ENCODE measurements at places on chromosomes 16 and 17.
A peak's percentile ranks its signal among the peaks of the same experiment; 100 is the strongest.

DNA sequence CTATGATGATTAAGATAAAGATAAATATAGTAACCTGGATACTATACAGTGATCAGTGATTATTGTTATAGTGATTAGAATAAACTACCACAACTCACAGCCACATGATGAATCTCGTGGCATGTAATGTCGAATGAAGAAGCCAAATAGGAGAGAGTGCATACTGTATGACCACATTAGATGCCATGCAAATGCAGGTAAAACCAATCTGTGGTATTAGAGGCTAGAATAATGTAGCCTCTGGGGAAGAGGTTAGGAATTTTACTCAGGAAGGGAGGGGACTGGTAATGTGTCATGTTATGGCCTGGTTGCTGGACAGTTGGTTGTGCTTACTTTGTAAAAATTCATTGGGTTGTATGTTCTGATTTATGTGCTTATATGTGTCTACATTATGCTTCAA, 402.7 kb downstream of the CDH13 start:
- H3K27ac ChIP-seq, result no peak overlapping the region
- no peak for DNase-seq
- H3K27me3 ChIP-seq, result no peaks in the 10 kb centered on the region
- no peaks in the 10 kb centered on the region for H3K36me3 ChIP-seq

- H3K4me1 ChIP-seq, result no peaks in the 10 kb centered on the region
- no peaks in the 10 kb centered on the region for H3K36me3 ChIP-seq
- no peaks in the 10 kb centered on the region for H3K27me3 ChIP-seq
- H3K27ac ChIP-seq, result no peak overlapping the region
These were observed 22.1 kb downstream of the PMFBP1 start for GRCh38 chr16:72149676-72150464.

- no peaks in the 10 kb centered on the region for H3K4me1 ChIP-seq
- H3K27me3 ChIP-seq, result no peaks in the 10 kb centered on the region
- H3K27ac ChIP-seq, result no peak overlapping the region
- no peaks in the 10 kb centered on the region for H3K36me3 ChIP-seq
- no peak for DNase-seq
- no peak overlapping the region for H3K4me3 ChIP-seq
These were observed 134.4 kb downstream of the SPACA3 start for GRCh38 chr17:33126086-33126485.

- no peaks in the 10 kb centered on the region for H3K36me3 ChIP-seq
- no peaks in the 10 kb centered on the region for H3K27me3 ChIP-seq
- no peak for DNase-seq
- no peaks in the 10 kb centered on the region for H3K4me1 ChIP-seq
- H3K27ac ChIP-seq, result no peak overlapping the region
- H3K4me3 ChIP-seq, result no peak overlapping the region
These were observed 9.3 kb downstream of the TPSG1 start for GRCh38 chr16:1215574-1216295.

- peaks cover 8% of the 10 kb centered on the region for H3K27me3 ChIP-seq
- no peaks in the 10 kb centered on the region for H3K36me3 ChIP-seq
- H3K4me1 ChIP-seq, result peaks cover 11% of the 10 kb centered on the region
- H3K4me3 ChIP-seq, result no peak overlapping the region
These were observed 591 bp downstream of the NPW start for GRCh38 chr16:2019921-2020831.

GRCh38 chr16:87213536-87213935, 103.7 kb downstream of the C16orf95 start:
- no peak overlapping the region for H3K27ac ChIP-seq
- DNase-seq, result no peak
- no peaks in the 10 kb centered on the region for H3K36me3 ChIP-seq
- H3K4me3 ChIP-seq, result no peak overlapping the region
- H3K27me3 ChIP-seq, result no peaks in the 10 kb centered on the region

GRCh38 chr16:57749856-57750452, 14.4 kb downstream of the KATNB1 start:
- no peak for DNase-seq
- no peaks in the 10 kb centered on the region for H3K27me3 ChIP-seq
- peaks cover 43% of the 10 kb centered on the region for H3K36me3 ChIP-seq
- no peak overlapping the region for H3K27ac ChIP-seq
- H3K4me1 ChIP-seq, result no peaks in the 10 kb centered on the region

DNA sequence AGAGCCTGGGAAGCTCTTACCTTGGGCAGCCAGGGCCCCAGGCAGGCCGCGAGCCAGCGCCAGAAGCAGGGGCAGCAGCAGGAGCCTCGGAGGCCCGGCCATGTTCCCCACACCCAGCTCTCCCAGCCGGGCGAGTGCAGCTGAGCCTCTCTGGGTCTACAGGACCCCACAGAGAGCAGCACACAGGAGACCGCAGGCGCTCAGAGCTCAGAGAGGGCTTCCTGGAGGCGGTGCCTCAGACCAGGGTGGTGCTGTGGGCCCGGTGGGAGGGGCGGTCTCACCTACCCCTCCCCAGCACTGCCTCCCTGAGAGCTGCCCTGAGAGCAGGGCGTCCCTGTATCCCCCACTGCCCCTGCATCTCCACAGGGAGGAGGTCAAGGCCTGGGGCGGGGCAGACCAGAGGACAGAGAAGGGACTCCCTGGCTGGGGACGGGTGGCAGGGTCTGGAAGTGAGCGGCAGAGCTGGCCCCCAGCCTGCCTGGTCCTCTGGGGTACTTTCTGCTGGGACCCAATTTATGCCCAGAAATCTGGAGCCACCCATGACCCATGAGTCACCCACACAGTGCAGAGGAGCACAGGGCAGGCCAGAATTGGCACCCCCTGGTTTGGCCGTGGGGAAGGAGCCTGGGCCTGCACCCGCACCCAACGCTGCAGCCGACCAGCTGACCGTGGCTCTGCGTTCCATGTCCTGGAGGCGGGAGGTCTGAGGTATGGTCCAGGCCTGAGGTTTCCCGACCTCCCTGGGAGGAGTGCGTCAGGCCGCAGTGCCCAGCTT, at the start of gene CD7:
Gene CD7 (minus strand): TSS at position 215 of the 775 bp plus-strand sequence. CDS start 113 bp downstream, at position 102.
- peak within 1 kb of the TSS; percentile 91 for H3K4me3 ChIP-seq
- no peaks in the 10 kb centered on the region for H3K36me3 ChIP-seq
- DNase-seq, result peak; percentile 75

- H3K4me3 ChIP-seq, result no peak overlapping the region
- no peak for DNase-seq
- peaks cover 29% of the 10 kb centered on the region for H3K36me3 ChIP-seq
- no peaks in the 10 kb centered on the region for H3K4me1 ChIP-seq
- no peak overlapping the region for H3K27ac ChIP-seq
- H3K27me3 ChIP-seq, result no peaks in the 10 kb centered on the region
These were observed 16.2 kb upstream of the MRC2 start for GRCh38 chr17:62611292-62611691.

DNA sequence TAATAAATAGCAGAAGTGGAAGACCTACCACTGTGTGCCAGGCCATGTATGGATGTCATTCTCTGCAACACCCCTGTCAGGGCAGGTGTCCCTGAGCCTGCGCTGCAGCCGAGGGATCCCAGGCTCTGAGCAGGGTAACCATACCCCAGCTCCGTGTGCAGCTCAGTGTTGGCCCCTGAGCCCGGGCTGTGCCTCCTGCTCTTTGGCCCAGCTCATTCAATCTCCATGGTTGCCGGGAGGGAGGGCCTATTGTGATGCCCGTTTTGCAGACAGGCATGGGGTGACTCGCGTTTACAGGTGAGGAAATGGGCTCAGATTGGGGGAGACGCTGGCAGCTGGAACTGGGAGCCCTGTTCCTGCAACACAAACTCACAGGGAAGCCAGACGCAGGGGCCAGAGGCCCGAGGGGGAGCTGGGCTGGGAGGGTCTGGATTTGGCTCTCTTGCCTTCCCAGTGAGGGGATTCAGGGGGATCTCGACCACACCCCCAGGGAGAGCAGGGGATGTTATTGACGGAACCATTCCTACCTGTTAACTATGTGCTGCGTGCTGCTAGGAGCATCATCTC, 190.5 kb downstream of the IRF8 start:
- H3K4me3 ChIP-seq, result no peak overlapping the region
- H3K36me3 ChIP-seq, result no peaks in the 10 kb centered on the region
- H3K27me3 ChIP-seq, result no peaks in the 10 kb centered on the region
- DNase-seq, result no peak
- H3K4me1 ChIP-seq, result no peaks in the 10 kb centered on the region
- H3K27ac ChIP-seq, result no peak overlapping the region

DNA sequence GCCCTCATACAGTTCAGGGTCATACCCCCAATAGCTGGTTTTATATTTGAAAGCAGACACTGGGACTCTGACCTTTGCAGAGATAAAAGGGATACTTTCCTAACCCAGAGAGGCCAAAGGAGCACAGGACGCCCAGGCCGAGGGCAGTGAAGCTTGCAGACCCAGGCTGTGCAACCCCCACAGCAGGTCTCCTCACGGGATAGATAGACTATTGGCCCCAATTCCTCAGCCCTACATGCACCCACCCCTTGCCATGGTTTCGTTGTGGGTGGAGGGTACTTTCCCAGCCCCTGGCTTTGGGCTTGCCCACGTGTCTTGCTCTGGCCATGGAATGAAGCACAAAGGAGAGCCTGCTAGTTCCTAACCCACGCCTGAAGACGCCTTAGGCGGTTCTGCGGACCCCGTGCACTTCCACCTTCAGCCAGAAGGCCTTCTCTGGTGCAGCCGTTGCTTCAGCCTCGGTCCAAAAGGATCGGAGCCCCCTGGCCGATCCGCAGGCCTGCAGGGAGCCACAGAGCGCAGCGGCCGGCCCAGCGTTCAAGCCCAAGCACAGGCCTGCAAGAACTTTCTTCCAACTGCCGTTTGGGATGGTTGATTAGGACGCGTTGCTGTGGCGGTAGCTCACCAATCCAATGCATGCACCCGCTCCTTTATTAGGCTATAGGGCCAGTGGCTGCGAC, 9.8 kb upstream of the BRCA1 start:
- no peak overlapping the region for H3K27ac ChIP-seq
- no peak overlapping the region for H3K4me3 ChIP-seq
- no peaks in the 10 kb centered on the region for H3K36me3 ChIP-seq
- no peaks in the 10 kb centered on the region for H3K27me3 ChIP-seq
- no peak for DNase-seq

DNA sequence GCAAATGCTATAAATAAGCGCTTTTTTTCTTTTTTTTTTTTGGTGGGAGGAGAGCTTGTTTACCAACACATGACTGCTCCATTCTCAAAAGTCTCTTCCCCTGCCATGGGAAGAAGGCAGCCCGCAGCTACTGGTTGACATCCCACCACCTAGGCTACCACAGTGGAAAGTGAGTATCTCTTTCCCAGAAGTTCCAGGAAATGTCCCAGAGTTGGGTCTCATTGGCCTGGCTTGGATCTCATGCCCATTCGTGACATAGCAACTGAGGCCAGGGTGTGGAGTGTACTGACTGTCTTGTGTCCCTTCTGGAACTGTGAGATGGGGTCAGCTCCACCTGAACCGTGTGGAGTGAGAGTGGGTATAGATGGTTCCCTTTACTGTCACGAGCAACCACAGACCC, 29.5 kb upstream of the BRD7 start:
- H3K4me1 ChIP-seq, result peaks cover 15% of the 10 kb centered on the region
- no peak for DNase-seq
- no peaks in the 10 kb centered on the region for H3K36me3 ChIP-seq
- no peaks in the 10 kb centered on the region for H3K27me3 ChIP-seq
- no peak overlapping the region for H3K27ac ChIP-seq

DNA sequence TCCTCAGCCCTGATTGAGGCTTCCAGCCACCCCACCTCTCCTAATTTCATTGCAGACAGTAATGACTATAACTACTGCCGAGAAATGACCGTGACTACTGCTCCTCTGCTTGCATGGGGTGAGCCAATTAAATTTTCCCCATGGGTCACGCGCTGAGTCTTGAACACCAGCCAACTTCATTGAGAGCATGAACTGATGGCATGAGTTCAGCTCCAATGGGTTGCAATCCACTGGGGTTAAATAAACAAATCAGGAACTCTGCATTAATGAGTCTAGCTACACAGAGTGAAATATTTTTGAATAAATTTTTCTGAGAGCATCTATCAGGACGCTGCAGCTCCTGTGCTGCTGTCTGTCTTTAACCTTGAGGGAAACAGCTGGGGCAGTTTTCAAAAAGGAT, 61.6 kb upstream of the CLEC3A start:
- H3K4me1 ChIP-seq, result no peaks in the 10 kb centered on the region
- H3K36me3 ChIP-seq, result no peaks in the 10 kb centered on the region
- no peaks in the 10 kb centered on the region for H3K27me3 ChIP-seq
- H3K27ac ChIP-seq, result no peak overlapping the region
- no peak overlapping the region for H3K4me3 ChIP-seq

DNA sequence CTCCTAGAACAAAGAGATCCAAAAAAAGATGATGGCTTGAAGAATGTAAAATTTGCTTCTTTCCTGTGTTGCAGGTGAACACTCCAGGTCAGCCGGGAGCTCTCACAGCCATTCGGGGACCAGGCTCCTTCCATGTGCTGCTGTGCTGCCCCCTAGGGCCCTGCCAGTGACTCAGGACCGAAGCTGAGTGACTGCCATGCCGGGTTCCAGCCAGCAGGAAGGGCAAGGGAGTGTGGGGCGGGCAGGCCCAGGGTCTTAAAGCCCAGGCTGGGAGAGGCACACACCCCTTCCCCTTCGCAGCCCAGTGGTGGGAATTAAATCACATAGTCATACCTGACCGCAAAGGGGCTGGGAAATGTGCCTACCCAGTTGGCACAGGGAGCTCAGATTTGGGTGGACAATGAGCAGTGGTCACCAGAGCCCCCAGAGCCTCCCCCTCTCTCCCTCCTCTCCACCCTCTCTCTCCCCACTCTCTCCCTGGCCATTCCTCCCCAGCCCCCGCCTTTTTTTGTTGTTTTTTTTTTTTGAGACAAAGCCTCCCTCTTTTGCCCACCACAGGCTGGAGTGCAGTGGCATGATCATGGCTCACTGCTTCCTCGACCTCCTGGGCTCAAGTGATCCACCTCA, 11.5 kb downstream of the EPOP start:
- no peak overlapping the region for H3K27ac ChIP-seq
- no peaks in the 10 kb centered on the region for H3K36me3 ChIP-seq
- H3K4me1 ChIP-seq, result no peaks in the 10 kb centered on the region
- no peak for DNase-seq

DNA sequence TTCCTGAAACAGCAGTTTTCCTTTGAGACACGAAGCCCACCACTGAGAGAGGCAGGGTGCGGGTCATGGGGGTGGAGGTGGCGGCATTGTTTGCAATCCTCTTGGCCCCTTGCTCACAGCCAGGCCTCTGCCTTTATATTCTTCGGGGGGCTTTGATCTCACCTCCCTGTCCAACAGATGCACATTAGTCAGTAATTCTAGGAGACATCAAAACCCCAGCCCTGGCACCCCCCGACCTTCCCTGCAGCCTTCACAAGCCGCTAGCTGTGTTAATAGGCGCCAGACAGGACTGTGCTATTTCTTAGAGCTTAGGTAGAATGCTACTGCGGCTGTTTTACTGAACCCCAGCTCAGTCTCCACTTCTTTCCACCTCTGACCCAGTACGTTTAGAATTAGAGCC, 212.6 kb downstream of the RBFOX1 start:
- no peak for DNase-seq
- no peaks in the 10 kb centered on the region for H3K27me3 ChIP-seq
- H3K36me3 ChIP-seq, result no peaks in the 10 kb centered on the region
- no peaks in the 10 kb centered on the region for H3K4me1 ChIP-seq
- no peak overlapping the region for H3K4me3 ChIP-seq
- no peak overlapping the region for H3K27ac ChIP-seq

Data from naive thymus-derived CD4-positive, alpha-beta T cell (primary cell).